ENCODE measurements at places on chromosomes 13 and 19.

DNA sequence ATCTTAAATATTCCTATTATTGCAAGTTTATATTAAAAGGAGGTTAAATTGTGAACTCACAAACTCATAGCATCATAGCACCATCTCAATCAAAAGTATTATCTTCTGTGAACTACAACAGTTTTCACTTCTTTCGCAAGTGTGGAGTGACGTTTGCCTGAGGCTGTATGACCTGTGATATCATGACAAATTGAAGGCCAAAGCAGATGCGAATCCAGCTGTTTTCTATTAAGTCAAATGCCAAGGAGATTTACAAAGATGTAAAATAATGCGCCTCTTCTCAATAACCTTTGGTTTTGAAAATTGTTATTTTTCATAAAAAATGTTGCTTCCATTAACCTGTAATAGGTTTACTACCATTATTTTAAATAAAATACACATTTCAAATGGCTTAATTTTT is 7.6 kb upstream of the PEG3 start:
- no peak for DNase-seq

DNA sequence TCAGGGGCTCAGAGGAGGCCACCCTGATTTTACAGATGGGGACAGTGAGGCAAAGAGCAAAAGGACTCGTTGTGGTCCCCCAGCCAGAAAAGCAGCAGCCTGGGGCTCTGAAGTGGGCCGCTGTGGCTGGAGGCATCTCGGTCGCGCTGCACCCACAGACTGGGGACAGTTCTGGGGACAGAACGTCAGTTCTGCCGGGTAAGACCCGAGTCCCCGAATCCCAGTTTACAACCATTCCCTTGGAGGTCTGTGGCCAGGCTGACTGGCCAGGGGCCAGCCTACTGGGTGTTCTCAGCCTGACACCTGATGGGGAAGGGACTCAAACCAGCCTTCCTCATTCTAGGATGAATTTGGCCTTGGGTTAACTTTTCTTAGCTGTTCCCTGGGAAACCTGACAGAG is 14.1 kb downstream of the SUGP1 start:
- DNase-seq: no peak

GRCh38 chr19:288911-289310 is 2.3 kb downstream of the PLPP2 start:
- DNase-seq: no peak

- no peak for DNase-seq
Observed at GRCh38 chr13:78662467-78662866, 3.5 kb upstream of the OBI1 start.

DNA sequence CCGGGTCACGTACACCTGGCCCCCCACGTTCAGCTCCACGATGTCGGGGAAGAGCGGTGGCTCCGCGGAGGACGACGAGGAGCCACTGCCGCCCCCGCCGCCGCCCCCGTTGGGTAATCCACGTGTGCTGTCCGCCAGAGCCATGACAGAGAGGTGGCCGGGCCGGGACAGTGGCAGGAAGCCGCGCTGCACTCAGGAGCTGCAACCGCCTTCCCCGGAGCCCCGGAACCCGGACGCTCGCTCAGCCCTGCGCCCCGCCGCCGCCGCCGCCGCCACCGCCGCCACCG is 257 bp downstream of the KCTD12 start:
- no peak for DNase-seq

- DNase-seq: no peak
Observed at GRCh38 chr19:33376423-33376822, 2.9 kb downstream of the CEBPG start.

- no peak for DNase-seq
Observed at GRCh38 chr19:50654882-50655281, 5.6 kb downstream of the C19orf81 start.

GRCh38 chr13:66071029-66071428 is 1159.1 kb downstream of the PCDH9 start:
- DNase-seq: no peak

DNA sequence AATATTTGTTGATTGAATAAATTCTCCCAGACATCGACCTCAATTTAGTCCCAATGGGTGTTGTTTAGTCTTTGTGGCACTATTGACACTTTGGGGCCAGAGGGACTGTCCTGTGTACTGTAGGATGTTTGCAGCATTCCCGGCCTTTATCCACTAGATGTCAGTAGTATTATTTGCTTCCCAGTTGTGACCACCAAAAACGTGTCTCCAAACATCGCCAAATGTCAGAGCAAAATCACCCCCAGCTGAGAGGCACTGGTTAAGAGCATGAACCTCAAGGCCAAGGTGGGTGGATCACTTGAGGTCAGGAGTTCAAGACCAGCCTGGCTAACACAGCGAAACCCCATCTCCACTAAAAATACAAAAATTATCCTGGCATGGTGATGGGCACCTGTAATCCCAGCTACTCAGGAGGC is 15.4 kb downstream of the NLRP12 start:
- no peak for DNase-seq

DNA sequence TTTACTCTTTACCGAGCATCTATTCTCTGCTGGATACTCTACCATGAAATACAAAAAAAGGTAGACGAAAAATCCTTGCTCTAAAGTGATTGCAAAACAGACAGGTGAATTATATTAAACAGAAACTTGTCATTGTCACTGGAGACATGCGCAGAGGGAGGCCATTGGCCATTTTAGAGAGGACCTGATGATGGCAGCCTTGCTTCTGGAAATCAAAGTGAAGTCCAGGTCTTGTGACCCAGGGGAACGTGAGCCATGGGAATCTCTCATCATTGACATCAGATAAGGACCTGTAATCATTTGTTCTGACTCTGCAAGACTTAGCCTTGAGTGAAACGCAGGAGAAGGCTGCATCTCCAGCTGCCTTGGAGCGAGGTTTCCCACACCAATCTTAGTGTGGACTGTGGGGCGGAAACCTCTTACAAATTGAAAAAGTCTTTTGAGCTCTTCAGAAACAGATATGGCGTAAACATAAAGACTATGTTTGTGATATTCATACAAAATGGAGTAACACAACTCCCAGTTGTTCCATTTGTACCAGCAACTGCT is 16.8 kb upstream of the SLC46A3 start:
- DNase-seq: no peak

DNA sequence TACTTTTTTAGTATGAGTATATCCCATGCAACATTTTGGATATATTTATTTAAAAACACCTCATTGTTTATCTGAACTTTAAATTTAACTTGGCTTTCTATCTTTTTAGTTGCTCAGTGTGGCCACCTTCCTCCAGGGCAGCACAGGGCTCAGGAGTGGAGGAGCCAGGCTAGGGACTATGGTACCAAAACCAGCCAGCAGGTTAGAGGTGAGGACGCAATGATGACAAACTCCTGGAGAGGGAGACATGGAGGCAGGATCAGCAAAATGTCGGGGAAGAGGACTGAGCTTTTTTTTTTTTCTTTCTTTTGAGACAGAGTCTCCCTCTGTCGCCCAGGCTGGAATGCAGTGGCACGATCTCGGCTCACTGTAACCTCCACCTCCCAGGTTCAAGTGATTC is 29.6 kb upstream of the CALM3 start:
- no peak for DNase-seq

DNA sequence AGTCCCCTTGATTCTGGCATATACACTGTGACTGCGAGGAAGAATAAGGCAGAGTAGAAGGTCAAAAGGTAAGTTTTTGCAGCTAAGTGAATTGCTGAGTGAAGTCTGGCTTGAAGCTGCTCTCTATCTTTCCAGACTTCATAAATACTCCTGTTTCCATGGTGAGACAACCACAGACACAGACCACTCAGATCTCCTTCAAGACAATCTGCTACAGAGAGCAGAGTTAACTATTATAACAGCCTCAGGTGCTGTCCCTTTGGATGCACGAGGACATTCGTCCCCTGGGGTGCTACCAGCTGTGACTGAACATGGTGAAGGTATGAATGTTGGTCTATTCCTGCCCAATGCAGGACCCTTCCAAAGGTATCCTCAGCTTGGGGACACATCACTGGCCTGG is 104.0 kb downstream of the MYCBP2 start:
- no peak for DNase-seq

DNA sequence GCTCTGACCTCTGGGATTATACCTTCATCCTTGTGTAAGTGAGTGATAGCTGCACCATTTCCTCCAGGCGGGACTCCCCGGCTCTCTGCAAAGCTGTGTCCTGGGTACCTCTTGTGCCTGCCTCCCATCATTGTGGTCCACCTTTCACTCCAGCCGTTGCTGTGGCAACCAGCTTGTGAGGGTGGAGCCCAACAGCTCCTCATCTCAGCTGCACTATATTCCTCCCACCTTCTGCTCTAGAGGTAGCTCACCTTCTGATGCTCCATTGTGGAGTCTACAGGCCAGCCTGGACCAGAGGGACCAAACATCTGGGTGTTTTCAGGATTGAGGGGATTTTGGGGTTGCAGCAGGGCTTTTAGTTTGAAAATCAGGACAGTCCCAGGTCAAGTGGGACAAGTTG is 708.2 kb downstream of the UQCRFS1 start:
- no peak for DNase-seq

GRCh38 chr13:33279414-33280278 is 5.9 kb downstream of the STARD13 start:
- DNase-seq: no peak

DNA sequence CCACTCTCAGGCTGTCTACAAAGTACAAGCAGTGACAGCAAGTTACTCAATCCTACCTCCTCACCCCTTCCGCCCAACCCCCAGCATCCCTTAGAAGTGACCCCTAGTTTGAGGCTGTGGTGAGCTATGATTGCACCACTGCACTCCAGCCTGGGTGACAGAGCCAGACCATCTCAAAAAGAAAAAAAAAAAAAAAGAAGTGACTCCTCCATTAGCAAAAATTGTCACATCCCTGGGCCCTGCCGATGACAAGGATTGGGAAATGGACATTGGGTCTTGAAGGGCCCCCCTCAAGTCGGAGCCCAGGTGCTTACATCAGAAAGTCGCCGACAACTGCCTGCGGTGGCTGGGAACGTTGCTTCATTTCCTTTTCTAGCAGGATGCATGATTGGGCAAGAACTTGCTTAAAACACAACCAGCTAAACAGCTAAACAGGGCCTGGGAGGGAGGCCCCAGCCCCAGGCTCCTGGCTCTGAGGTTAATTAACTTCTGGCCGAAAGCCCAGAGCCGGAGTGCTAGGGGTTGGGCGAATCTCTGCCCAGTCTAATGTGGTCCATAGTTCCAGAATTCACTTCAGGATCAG is 15.3 kb downstream of the RAB3D start:
- DNase-seq: no peak

GRCh38 chr13:112583592-112584277 is 4.2 kb downstream of the TUBGCP3 start:
- no peak for DNase-seq

DNA sequence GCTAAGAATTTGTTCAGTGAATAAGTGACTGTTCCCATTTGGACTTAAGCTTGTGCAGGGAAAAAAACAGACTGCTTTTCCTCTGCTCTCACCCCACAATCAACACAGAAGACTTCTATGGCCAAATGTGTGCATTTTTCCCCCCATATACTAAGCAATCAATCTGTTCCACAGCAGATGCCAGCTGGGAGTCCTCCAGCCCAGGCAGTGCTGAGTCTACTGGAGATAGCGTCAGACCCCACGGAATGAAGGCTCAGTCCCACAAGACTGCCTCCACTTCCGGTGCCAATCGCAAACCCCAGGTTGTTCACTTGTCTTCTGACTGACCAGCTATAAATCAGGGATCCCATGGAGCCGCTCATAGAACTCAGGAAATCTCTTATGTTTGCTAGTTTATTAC is 69.5 kb upstream of the ANKRD10 start:
- no peak for DNase-seq

- no peak for DNase-seq
Observed at GRCh38 chr19:14669940-14670339, 4.7 kb downstream of the ADGRE3 start.

GRCh38 chr13:79614250-79614918 is 133.4 kb downstream of the NDFIP2 start:
- no peak for DNase-seq

GRCh38 chr19:5078182-5078581 is 109.3 kb downstream of the KDM4B start:
- peak; percentile 7 for DNase-seq

DNA sequence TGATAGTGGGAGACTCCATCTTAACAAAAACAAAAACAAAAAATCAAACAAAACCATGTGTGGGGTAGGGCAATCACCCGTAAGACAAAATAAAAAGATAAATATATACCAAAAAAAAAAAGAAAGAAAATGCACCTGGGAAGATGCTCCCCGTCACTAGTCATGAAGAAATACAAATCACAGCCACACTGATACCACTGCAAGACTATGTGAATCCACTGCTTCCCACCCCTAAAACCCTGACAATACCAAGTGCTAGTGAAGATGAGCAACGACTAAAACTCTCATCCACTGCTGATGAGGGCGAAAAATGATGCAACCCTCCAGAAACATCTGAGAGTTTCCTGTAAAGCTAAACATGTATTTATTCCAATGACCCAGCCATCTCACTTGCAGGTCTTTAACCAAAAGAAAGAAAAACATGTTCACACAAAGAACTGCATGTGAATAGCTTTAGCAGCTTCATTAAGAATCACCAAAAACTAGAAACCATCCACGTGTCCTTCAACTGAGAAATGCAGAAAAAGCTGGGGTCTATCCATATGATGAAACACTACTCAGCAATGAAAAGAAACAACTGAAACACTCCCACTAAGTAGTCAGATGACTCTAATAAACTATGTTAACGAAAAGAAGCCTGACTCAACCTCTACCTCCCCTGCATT is 31.7 kb downstream of the BRD4 start:
- no peak for DNase-seq

- no peak for DNase-seq
Observed at GRCh38 chr13:24624801-24625231, 55.4 kb upstream of the ATP12A start.

DNA sequence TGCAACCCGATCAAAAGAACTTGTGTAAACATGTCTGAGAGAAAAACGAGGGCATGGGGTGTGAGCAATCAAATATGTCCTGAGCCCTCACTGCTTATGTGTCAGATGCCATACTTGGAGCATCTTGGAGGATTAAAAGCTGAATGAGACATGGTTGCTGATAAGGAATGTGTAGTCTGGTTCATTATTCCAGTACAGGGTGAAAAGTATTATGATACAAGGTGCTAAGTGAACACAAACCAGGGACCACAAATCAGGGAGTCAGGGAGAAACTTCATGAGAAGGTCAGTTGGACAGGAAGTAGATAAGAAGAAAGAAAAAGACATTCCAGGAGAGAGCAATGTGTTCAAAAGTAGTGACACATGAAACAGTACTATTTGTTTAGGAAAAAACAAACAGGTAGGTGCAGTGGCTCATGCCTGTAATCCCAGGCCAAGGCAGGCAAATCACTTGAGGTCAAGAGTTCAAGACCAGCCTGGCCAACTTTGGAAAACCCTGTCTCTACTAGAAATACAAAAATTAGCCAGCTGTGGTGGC is 2.0 kb upstream of the RCBTB1 start:
- no peak for DNase-seq
